ENCODE measurements at places on chromosomes 12 and 14. TPM values are rescaled to one million over a fixed set of nuclear protein-coding genes. Genes with fewer than 3 reads are reported as not detected.

RNASE7 gene
- not detected for polyA plus RNA-seq

HDAC7 gene
- 0.26 TPM for polyA plus RNA-seq

VWF gene
- polyA plus RNA-seq, result 1.8 TPM

FGF23 gene
- polyA plus RNA-seq, result not detected

MYL2 gene
- polyA plus RNA-seq, result not detected

KRT72 gene
- polyA plus RNA-seq, result 2.1 TPM

MANSC1 gene
- polyA plus RNA-seq, result 35.7 TPM

HPD gene
- polyA plus RNA-seq, result not detected

LRP1 gene
- polyA plus RNA-seq, result 6.2 TPM

HSPB8 gene
- 16.1 TPM for polyA plus RNA-seq

SLC39A5 gene
- not detected for polyA plus RNA-seq

KRT77 gene
- polyA plus RNA-seq, result not detected

LMNTD1 gene
- polyA plus RNA-seq, result not detected

PLEKHD1 gene
- polyA plus RNA-seq, result 46.0 TPM

TPPP2 gene
- not detected for polyA plus RNA-seq

TM7SF3 gene
- polyA plus RNA-seq, result 45.4 TPM

SLC6A12 gene
- 0.67 TPM for polyA plus RNA-seq

CEBPE gene
- not detected for polyA plus RNA-seq

SLC22A17 gene
- polyA plus RNA-seq, result 46.4 TPM

OTOGL gene
- polyA plus RNA-seq, result 0.07 TPM

ZNF839 gene
- polyA plus RNA-seq, result 6.7 TPM

Measured in Purkinje cell (primary cell).